Fibroblast of skin of left quadriceps (primary cell): ENCODE measurements at places on chromosomes 3 and 15.

DNA sequence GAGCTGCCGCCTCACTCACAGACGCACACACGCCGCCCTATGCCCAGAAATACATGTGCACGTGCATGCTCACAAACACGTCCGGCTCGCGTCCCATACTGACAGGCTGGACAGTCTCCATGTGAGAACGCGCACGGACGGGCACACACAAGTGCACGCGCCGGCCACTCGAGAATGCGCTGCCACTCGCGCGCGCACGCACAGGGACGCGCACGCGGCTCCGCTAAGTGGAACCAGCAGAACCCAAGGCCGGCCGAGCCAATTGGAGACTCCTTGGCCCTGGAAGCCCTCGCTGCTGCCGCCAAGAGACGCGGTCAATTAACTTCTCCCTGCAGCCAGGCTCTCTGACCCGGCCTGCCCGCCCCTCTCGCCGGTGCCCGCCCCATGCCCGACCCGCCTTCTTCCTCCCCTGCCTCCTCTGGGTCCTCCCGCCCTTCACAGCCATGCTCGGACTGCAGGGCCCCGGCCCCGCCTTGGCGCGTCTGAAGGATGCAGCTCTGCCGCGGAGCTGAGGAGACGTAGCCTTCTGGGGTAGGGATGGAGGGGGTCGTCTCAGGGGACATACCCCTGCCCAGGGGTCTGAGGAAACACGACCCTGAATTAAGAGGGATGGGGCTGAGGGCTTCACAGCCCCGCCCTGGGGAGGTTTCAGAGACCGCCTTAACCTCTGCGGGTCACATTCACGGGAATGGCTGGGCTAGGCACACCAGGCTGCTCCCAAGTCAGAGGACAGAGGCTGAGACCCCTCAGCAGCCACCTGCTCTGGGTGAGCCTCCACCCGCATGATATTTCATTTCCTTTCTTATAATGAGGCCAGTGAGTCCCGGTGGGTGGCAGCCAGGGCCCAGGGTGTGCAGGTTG lies 15.0 kb downstream of the PTH1R start:
- no peak for DNase-seq

- DNase-seq = no peak
These were observed 88.1 kb downstream of the ZIC1 start for GRCh38 chr3:147497286-147497685.

DNA sequence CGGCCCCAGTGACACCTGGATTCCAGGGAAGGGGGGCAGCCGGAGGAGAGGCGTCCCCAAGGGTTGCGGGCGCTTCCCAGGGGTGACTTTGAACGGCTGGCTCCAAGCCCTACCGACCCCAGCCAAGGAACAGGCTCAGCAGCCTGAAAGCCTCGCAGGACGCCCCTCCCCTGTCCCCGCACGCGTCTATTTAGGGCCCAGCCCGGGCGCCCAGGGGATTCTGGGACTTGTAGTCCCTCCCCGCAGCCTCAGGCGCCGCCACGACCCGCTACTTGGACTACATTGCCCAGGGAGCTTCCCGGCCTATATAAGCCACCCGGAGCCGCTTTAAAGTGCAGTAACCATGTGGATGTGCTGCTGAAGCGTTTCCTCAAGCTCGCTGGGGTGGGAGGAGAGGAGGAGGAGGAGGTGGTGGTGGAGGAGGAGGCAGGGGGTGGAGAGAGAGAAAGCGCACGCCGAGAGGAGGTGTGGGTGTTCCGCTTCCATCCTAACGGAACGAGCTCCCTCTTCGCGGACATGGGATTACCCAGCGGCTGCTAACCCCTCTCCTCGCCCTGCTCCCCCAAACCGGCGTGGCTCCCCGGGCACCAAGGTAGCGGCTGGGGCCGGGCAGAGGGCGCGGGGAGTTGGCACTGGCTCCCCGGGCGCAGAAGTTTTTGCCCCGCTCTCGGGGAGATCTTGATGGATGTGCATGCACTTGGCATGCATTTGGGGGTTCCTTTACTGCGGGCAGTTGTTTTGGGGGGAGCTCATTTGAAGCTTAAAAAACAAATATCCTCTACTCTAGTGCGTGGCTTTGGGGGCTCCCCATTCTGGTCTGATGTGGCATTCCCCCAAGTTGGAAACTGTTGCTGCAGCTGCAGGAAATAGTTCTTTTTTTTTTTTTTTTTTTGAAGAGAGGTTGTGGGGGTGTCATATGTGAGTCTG lies at the start of gene ITPR1:
Gene ITPR1, plus strand, starts transcription at position 335 of the 927 bp plus-strand sequence. CDS start 23,144 bp downstream, outside the sequence.
- peak; percentile 98 for DNase-seq

GRCh38 chr15:66946578-66947164 lies 118.7 kb upstream of the SMAD3 start:
- DNase-seq = no peak

GRCh38 chr3:119779731-119780383 lies 2.0 kb upstream of the NR1I2 start:
- no peak for DNase-seq

GRCh38 chr3:132210476-132211346 lies 106.5 kb upstream of the ACP3 start:
- DNase-seq = no peak

DNA sequence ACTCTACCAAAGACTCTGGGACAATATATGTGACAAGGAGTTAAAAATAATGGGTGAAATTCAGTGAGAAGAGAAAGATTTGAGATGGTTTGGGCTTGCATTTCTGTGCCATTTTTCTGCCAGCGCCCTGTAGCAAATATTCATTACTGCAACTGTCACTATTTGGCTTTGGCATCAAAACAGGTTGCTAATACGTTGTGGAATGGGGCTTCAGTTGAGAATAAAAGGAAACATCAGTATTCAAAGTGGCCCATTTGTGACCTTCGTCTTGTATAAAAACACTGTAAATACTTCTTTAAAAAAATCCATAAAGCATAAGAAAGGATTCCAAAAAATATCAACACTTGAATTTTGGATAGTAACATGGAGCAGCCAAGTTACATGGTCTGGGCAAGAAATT lies 309.2 kb downstream of the ZNF385D start:
- no peak for DNase-seq

DNA sequence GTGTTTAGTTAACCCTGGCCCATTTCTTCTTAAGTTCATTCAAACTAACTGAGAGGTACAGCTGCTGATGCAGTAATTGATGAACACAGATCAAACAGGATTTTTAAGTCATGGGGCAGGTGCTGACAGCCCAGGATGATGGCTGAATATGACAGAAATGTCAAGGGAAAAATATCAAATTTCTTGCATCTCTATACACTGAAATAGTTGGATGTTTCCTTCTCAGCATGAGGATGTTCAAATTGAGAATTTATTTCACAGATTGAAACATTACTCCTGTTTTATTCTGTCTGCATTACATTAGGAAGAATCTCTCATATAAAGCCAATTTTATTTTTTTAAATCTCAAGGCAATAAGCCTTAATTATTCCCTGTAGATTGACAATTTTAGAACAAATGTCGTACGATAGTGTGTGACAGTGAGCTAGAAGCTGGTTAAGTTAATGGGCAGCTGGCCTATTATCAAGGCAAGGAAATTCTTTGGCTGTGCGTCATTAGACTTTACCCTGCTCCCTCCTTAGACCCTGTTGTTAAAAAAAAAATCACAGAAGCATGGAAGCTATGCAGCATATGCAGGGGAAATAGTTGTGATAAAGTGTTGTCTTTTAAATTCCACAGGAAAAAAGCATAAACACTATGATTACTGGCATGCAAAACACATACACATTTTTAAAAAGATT lies 183.8 kb upstream of the KCNMB2 start:
- peak; percentile 86 for DNase-seq
